ENCODE measurements at places on chromosomes 3 and 15.

DNA sequence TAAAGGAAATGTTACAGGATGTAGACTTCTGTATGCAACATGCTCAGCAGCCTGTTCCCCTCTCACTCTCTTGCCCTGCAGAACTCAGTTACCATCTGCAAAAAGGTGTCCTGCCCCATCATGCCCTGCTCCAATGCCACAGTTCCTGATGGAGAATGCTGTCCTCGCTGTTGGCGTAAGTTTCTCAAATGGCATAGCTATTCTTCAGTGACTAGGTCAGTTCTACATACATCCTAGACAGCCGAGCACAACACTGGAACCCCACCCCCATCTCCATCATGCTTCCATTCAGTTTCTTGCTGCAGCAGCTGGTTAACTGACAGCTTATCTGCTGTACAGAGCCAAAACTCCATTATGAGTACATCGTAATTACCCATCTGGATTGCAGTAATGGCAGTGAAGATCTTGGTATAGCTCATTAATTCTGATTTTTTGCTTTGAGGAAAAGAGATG lies 4.5 kb downstream of the THBS1 start:
- no peak for DNase-seq

- DNase-seq = no peak
Measured at GRCh38 chr3:159854500-159855124, 134.0 kb upstream of the IL12A start.

- no peak for DNase-seq
Measured at GRCh38 chr3:29183346-29184087, 97.4 kb upstream of the RBMS3 start.

DNA sequence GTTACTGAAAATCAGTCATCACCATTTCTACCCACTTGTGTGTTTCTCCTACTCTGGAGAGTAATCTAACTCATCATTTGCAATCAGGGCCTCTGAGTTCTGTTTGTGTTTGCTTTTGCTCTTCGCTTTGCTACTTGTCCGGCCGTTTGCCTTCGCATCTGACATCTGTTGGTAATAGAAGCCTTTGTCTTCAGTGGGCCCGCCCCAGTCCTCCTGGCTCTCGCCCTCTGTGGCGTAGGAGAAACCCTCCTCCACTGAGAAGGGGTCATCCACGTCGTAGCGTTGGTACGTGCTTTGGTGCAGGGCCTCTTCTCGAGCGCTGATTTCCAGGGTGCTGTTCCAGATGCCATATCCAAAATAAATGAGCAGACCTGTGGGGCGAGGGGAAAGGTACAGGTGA lies 48.3 kb downstream of the CLDN11 start:
- no peak for DNase-seq

DNA sequence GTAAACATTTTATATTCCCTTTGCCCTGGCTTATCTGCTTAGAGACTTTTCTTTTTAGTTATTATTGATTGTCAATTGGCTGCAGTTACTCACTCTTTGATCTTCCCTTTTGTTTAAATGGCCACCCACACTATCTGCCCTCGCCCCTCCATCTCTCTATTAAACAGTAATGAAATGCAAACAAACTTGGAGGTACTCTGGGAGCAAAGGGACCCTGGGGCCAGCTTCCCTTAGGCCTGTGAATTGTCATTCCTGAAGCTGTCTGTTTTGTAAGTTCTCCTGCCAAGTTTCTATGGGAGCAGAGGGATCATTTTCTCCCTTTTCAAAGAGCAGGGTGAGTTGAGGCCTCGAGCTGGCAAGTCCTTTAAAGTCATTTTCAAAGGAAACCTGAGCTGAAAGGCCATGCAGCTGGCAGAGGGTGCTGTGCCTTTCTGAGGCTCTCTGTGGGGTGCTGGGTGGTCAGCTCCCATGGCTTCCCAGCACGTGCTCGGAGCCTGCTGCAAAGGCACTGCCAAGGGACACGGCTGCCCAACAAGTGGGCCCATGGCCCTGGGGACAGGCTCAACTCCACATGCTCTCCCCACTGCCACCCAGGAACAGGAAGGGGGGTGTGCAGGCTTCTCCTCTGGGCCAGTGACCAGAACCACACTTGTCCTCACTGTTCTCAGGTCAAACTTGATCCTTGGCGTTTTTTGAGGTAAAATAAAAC lies 17.4 kb upstream of the RTP2 start:
- DNase-seq = no peak

- DNase-seq = no peak
Measured at GRCh38 chr3:59212128-59212779, 162.4 kb upstream of the CFAP20DC start.

DNA sequence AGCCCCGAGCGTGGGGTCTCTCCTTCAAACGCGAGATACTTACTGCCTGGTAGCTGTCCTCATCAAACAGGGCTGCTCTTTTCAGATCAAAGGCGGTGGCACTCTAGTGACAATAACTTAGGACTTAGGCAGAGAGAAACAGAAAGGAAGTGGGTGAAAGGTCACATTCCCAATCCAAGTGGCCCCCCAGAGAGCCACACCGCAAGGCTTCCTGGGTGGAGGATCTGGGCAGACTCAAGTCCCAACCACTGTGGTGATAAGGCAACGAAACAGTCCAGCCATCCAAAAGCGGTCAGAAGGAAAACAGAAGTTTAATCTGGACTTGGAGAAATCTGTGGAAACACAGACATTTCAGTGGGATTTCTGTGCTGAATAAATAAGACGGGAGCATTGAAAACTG lies 227.2 kb downstream of the ADAMTS17 start:
- DNase-seq = no peak

- DNase-seq = no peak
Measured at GRCh38 chr15:93384886-93385285, 295.9 kb upstream of the RGMA start.

GRCh38 chr3:11532931-11533391 lies 110.8 kb downstream of the VGLL4 start:
- DNase-seq = no peak

DNA sequence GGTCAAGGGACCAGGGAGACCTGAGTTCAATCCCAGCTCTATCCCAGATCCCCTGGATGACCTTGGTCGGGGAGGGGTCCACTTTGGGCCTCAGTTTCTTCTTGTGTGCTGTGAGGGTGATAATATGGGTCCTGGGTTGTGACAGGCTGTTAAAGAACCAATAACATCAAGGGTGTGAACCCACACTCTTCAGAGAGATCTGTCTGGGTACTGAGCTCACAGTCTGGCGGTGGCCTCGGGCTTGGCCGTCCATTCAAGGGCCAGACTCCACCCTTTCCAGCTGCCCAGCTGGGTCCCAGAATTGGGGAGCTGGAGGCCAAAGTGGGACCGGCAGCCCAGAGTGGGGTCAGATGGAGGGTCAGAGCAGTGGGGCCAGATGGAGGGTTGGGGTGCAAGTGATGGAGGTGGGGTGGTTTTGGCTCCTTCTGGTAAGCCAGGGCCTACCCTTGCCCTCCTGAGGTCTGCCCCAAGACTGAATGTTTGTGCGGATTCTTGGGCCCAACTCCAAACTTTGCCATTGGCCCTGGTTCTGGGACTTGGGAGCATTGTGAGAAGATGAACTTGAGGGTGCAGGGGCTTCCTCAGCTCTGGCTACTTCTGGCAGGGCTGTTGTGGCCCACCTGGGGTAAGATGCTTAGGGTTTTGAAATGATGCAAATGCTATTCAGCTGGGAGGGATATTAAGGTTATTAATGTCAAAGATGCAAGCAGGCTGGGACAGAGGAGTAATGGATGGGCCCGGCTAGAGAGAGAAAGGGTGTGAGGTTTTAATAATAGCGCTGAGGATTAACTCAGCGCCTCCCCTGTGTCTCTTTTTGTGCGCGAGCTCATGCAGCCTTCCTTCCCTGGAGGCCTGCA lies 1.5 kb downstream of the CORO2B start:
- no peak for DNase-seq

DNA sequence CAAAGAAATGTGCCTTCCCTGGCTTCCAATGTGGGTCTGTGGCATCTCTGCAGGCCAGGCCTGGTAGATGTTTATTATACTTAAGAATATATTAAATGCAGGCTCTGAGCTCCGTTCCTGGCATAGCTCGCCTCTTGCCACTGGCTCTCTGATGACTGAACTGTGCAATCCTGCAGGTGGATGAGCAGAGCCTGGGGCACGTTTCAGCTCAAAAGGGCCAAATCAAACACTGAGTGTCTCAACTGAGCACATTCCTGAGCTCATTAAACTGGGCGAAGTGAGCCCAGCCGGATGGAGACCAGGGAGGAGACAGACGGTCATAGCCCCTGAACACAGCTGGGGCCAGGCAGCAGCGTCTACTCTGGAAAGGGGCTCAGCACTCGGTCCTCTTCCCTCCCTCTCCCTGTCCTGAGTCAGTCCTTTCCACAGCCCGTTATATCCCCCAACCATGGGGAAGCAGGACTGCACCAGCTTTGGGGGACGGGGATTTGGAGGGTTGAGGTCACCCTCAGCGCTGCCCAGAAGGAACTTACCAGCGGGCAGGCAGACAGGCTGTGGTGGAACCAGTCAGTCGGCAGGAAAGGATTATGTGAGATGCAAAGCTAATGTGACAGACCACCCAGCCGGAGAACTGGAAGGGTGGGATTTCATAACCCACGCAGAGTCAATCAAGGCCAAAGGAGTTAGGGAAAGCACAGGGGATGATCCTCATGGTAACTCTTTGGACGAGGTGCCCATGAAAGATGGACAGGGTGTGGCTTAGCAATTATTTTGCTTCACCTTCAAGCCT lies 77.4 kb upstream of the ANKRD34C start:
- DNase-seq = no peak

DNA sequence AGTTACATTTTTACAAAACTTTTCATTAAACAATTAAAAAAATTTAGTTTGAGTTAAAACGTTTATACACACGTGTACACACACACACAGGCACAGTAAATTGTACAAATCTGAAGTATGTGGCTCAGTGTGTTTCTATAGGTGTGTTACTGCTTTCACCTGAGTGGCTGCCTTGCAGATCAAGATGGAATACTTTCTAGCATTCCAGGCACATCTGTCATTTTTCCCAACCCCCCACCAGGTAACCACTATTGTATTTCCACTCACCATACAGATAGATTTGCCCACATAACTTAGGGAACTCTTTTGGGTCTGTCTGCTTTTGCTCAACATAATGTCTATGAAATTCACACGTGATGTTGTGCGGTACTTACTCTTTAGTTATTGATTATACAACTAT lies 141.1 kb downstream of the PTPRG start:
- DNase-seq = no peak

DNA sequence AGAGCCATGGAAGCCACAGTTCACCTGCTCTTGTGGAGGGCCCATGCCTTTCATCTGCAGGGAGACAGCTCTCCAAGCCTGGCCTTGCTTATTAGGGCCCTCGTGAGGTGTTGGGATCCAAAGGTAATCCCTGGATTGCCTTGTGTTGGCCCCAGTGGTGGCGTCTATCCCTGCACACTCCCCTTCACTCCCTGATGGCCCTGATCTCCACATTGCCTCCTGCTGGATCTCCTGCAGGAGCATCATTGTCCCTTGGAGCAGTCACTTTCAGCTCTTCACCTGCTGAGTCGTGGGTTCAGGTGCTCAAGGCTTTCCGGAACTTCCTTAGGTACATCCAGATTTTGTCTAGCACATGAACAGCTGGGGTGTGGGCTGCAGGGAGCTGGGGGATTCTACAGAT lies 7.0 kb downstream of the PPCDC start:
- no peak for DNase-seq

- DNase-seq = no peak
Measured at GRCh38 chr3:168889666-168890065, 773.8 kb downstream of the MECOM start.

DNA sequence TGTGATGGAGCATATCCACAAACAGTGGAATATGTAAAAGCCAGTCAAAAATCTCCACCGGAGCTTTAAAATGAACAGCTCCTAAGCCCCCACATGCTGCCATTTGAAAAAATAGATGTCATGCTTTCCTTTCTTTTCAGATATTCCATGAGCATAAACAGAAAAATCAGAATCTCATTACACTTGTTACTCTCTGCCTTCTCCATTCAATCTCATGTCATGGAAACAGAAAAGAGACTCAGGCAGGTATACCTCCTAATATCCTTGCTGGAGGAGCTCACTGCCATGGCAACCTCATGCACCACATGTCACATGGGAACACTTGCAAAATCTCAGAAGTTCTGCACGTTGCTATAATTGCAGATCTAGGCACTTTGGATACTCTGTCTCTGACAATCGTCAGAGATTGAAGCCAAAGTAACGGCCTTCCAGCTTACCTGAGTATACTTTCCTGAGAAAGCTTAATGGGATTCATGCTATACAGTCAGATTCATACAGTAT lies 317.0 kb upstream of the ADAMTS9 start:
- no peak for DNase-seq

DNA sequence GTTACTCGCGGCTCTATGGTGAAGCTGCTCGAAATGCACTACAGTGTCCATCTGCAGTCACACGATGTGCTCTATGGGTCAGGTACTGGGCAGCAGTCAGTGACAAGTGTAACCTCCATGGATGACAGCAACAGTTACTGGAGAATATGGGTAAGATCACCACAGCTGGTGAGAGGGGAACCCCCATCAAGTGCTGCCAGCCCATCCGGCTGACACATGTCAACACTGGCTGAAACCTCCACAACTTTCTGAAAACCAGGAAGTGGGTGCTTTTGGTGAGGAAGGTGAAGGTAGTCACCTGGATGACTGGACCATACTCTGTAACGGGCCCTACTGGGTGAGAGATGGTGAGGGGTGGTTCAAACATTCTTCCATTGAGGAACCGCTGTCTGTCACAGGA lies 87.4 kb upstream of the C15orf39 start:
- DNase-seq = no peak

DNA sequence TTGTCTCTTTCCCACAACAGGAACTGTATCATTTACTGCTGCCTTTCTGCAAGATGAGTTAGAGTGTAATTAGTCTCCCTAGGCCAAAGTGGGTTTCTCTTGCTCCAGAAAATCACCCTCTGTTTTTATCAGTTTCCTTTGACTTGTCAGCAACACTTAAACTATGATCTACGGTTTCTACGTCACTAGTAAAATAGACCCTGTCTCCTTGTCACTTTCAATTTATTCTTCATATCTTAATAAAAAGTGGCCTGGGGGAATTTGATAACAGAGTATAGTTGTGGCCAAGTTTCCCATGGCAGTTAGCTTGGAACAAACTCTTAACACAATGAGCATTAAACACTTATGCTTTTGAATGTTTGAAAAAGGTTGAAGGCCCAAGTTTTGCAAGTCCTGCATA lies 79.6 kb downstream of the CGNL1 start:
- no peak for DNase-seq

GRCh38 chr3:151740581-151740980 lies 6.9 kb downstream of the AADACL2 start:
- no peak for DNase-seq

- DNase-seq = no peak
Measured at GRCh38 chr3:154356009-154356408, 31.7 kb upstream of the DHX36 start.

DNA sequence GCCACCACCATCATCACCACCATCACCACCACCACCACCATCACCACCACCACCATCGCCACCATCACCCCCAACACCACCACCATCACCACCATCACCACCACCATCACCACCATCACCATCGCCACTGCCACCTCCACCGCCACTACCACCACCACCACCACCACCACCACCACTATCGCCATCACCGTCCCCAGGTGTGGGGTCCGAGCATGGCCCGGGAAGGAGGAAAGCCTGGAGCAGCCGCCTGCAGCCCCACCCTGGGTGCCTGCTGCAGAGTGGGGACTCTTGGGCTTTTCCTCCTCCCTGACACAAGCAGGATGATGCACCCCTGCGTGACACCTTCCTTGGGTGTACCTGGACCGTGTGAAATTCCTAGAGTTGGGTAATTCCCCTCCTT lies 43.9 kb downstream of the MUC4 start:
- DNase-seq = no peak

All from GOT3 (cell line).